Islet precursor cell (in vitro differentiated cells): ENCODE measurements at places on chromosomes 2 and 18.

GRCh38 chr2:225400060-225400511, 576 bp downstream of the NYAP2 start:
- DNase-seq: peak; percentile 82

- no peak for DNase-seq
Observed at GRCh38 chr2:149360106-149360505, 29.7 kb downstream of the LYPD6 start.

DNA sequence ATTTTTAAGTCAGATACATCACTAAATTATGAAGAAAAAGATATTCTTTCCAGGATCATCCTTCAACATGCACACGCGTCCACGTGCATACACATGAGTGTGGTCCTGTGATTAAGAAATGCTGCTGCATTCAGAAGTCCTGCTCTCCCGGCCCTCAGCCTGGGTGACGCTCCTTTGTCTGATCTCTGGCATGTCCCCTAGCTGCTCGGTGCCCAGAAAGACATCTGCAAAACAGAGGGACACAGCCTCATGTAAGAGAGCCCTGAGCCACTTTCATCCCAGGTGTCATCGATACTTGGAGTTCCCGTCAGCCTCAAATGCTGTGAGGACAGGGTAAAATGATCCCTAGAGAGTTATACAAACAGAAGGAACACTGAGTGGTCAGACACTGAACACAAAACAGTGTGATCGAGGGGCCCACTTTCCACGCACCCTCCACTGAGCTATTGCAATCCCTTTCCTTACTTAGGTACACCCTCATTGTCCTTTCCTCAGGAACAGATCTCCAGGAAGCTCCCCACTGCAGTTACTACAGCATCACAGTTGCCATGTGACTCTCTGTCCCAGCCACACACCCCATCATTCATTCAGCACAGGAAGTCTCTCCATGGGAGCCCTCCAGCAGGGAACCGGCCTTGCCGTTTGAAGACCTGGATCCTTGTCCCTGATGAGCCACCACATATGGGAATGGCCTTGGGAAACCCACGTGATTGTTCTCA, 32.1 kb downstream of the CRACDL start:
- DNase-seq: peak; percentile 29

DNA sequence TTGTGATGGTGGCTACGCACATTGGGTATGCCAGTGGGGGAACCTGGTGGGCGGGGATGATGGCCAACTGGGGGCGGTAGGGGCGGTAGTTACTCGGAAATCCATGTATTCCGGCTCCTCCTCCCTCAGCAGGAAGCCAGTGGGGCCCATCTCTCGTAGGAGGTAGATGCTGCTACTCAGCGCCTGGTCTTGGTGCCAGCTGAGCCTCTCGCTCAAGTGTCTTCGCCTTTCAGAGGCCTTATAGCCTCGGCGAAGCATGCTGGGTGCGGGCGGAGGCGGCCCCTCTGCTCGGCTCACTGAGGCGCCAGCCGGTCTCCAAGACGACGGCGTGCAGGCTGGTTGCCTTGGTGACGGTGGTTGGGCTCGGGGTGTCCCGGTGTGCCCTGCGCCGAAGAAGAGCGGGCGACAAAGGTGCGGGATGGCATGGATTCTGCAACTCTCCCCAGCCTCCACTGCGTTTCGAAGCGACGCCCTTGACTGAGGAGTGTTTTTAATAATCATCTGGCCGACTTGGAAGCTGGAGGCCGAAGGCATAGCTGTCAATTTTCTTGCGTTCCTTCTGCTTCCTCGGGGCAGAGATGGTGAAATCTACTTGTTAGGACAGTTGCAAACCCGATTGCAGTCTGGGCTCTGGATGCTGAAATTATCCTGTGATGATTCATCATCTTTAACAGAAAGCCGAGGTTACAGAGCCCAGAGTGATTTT, at the start of gene ZSWIM2:
Gene ZSWIM2 (minus strand): TSS at position 298 of the 706 bp plus-strand sequence. CDS start 40 bp downstream, at position 258.
- peak; percentile 88 for DNase-seq

- DNase-seq: no peak
Observed at GRCh38 chr18:76350134-76351025, 144.7 kb downstream of the ZNF516 start.

GRCh38 chr2:118431997-118432396, 343.7 kb downstream of the INSIG2 start:
- DNase-seq: no peak

- DNase-seq: peak; percentile 76
Observed at GRCh38 chr2:47072018-47072691, 83.0 kb downstream of the STPG4 start.

- DNase-seq: no peak
Observed at GRCh38 chr2:224429441-224429810, 27.5 kb upstream of the FAM124B start.

DNA sequence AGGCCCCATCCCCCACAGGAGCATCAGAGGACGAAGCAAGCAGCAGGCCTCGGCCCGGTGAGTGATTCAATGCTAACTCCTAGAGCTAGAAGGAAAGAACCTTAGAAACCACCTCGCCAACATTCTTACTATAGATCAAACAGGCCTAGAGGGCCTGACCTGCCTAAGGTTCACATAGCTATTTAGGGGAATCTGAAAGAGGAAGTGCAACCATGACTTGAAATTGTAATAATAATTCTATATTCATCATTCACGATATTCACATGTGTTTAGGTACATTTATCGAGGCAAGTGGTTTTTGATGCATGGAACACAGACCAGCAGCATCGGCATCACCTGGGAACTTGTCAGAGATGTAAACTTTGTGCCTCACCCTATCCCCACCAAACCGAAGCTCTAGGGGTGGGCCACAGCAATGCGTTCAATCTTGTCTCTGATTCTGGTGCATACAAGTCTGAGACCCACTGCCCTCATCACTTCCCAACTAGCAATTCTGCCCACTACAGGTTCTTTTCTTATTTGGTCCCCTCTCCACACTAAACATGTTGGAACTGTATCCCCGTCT, 78.0 kb upstream of the DNMT3A start:
- DNase-seq: no peak

DNA sequence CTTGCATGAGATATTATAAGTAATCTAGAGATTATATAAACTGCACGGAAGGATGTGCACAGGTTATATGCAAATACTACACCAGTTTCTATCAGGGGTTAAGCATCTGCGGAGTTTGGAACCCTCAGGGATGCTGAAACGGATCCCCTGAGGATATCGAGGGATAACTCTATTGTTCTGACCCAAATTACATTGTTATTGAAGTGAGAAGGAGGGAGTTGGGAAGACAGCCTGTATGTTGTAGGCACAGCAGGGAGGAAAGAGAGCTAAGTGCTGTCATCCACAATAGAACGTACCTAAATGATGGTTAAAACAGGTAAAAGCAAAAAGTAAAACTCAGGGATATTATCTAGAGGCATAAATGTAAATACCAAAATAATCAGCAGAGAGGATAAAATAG, 44.6 kb upstream of the SMAD2 start:
- no peak for DNase-seq

DNA sequence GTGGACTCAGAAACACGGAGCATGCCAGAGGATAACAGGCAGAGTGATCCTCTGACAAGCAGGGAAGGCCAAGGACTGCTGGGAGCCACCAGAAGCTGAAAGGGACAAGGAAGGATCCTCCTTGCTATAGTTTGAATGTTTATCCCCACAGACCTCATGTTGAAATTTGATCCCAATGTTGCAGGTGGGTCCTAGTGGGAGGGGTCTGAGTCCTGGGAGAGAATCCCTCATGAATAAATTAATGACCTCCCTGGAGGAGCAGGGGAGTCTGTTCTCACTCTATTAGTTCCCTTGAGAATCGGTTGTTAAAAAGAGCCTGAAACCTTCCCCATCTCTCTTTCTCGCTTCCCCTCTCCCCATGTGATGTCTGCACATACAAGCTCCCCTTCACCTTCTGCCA, 124.4 kb downstream of the FBXO15 start:
- DNase-seq: no peak

GRCh38 chr18:2618009-2618408, 37.5 kb upstream of the SMCHD1 start:
- DNase-seq: no peak

- no peak for DNase-seq
Observed at GRCh38 chr2:180227461-180227860, 220.4 kb upstream of the CWC22 start.

GRCh38 chr18:34760444-34760843, 50.3 kb downstream of the DTNA start:
- DNase-seq: no peak

- peak; percentile 32 for DNase-seq
Observed at GRCh38 chr2:238873841-238874240, 26.0 kb downstream of the TWIST2 start.

GRCh38 chr18:52615943-52616342, 275.9 kb downstream of the DCC start:
- no peak for DNase-seq

DNA sequence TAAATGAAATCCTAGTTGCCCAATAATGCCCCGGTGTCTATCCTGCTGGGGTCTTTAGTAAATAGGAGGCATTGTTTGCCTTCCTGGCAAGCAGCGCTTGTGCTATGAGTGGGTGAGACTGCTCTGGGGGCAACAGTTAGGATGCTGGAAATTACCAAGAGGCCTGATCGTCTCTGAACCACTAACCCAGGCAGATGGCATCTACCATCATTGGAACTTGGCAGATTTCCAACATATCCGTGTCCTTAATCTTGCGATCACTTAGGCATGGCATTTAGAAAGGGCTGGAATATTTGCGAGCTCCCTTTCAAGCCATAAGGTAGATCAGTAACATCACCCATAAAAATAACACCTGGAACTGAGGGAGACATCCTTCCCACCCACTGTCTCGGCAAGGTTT, 18.8 kb upstream of the SH3RF3 start:
- DNase-seq: no peak

DNA sequence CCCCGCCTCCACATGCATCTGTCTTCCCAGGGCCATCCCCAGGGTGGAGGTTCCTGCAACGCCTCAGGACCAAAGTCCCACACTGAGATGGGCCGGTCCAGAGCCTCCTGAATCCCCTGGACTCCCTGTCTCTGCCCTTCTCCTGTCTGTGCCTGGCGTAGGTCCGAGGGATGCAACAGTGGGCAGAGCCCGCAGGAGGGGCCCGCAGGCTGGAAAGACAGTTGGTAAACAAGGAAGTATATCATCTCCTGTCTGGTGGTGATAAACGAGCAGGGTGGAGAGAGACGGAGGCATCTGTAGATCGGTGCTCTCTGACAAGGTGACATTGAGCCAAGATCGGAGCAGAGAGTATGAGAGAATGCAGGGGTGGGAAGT, 72.6 kb upstream of the RAB6C start:
- peak; percentile 44 for DNase-seq

GRCh38 chr18:45276878-45277277, 338.4 kb upstream of the SLC14A2 start:
- DNase-seq: no peak

DNA sequence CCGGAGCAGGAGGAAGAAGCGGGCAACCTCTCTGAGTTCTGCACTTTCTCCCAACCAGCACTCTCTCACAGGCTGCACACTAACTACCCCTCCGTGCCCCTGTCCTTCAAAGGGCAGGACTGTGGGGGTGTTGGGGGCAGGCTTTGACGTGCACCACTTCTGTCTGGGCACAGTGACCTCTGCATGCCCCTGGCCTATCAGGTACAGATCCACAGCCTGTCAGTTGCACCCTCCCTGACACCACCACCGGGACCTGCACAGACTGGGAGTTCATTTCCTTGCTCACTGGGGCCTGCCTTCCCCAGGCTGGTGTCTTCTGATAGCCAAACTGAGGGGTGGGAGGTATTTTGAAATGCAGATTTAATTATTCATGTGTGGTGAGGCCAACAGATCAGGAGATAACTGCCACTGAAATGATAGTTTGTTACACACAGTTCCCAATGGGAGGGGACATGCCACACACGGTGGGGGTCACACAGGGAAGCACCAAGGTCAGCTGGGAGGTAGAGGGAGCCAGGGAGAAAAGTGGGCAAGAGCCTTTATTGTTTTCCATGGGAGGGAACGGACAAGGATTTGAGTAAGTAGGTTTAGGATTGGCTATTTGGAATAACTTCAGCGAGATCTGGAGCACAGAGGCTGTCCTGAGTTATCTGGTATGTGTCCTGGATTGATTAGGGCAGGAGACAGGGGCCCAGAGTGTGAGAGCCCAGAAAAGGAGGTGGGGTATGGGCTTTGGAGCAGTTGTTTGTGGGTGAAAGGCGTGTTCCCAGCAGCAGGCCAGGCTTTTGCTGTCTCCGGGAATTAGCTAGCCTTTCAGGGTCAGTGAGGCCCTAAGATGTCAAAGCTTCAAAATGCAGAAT, 251.6 kb downstream of the AFF3 start:
- DNase-seq: no peak

DNA sequence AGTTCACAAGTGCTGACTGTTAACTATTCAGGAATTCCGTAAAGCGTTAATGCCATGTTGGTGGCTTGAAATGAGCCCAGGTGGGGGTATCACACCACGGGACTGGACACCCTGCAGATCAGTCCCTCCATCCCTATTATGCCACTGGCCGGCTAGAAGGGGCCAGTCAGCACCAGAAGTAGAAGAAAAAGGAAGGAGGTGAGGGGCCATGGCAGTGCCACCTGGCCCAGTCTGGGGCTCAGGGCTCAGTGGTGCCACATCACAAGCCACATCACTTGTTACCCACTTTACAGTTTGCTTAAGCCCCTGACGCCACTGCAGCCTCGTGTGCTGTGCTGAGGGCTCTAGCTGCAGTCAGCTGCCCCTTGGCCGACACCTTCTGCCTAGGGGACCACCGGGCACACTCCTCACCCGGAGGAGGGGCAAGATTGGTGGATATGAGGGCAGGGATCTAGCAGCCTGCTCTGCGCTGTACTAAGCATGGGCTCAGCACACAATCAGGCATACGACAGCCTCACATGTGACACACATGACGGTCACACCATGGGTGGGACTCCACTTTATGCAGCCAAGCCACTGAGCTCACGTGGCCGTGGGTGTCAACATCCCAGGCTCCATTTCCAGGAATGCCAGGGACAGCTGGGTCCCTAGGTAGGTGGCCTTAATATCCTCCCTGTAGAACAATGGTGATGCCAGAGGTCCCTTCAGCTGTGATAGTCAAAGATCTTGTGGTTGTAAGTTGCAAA, 3.6 kb downstream of the LIMS2 start:
- peak; percentile 40 for DNase-seq

DNA sequence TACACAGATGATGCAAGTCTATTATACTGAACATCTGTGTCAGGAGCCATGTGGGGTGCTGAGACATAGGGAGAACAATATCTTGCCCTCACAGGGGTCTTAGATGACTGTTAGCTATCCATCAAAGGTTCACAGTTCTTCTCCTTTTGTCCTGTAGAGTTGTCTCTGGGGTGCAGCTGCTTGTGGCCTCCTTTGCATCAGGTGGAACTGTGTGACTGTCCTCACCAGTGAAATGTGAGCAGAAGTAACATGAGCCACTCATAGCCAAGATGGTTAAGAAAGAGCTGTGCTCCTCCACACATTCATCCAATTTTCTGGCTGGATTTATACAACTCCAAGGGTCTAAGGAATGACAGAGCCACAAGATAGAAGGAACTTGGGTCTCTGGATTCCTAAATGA, 56.0 kb upstream of the ST8SIA3 start:
- no peak for DNase-seq
